Epithelial cell of proximal tubule (primary cell): ENCODE measurements at places on chromosomes 11 and 22. TPM values are rescaled to one million over a fixed set of nuclear protein-coding genes. Genes with fewer than 3 reads are reported as not detected.

PRR33 gene
- not detected in 2 replicates for total RNA-seq

PTPRCAP gene
- total RNA-seq, result 1.5 and 3.6 TPM in 2 replicates

NPTXR gene
- total RNA-seq, result 0.58 and 0.72 TPM in 2 replicates

HORMAD2 gene
- total RNA-seq, result not detected in 2 replicates

NEFH gene
- 2.3 and 3.4 TPM in 2 replicates for total RNA-seq

MOGAT2 gene
- not detected in 2 replicates for total RNA-seq

GAL gene
- total RNA-seq, result 22.5 and 70.8 TPM in 2 replicates

OR56B4 gene
- not detected in 2 replicates for total RNA-seq

NLRP6 gene
- not detected in 2 replicates for total RNA-seq

ANKK1 gene
- 0.17 TPM in 1 of 2 replicates, not detected in the other for total RNA-seq

MUC6 gene
- total RNA-seq, result not detected in 2 replicates

SYCE3 gene
- total RNA-seq, result 1.0 TPM in 1 of 2 replicates, not detected in the other

DEUP1 gene
- 0.36 and 0.69 TPM in 2 replicates for total RNA-seq

SLC35F2 gene
- 41.2 and 50.1 TPM in 2 replicates for total RNA-seq
